ENCODE measurements at places on chromosomes 3 and 15.

GRCh38 chr15:50148362-50148963 lies 29.4 kb upstream of the ATP8B4 start:
- DNase-seq, result no peak

GRCh38 chr3:181797431-181797830 lies 85.7 kb downstream of the SOX2 start:
- no peak for DNase-seq

DNA sequence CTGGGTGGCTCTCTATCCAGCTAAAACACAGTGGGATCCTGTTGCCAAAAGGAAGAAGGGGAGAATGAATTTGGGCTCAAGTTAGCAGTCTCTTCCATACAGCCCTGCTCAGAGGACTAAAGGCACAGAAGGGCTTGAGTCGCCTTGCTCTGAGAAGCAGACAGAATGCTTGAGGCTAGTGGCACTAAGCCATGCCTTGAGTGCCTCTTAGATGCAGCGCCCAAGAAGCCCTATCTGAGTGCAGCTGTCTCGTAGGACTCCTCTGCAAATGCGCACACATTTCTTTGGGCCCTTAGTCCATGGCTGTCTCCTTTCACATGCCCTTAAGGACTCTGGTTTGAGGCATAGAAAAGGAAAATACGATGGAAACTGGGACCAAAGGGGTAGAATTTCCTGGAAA lies 211.3 kb upstream of the CHRM5 start:
- no peak for DNase-seq

- DNase-seq, result no peak
Observed at GRCh38 chr3:116350119-116350733, 95.1 kb downstream of the LSAMP start.

- DNase-seq, result no peak
Observed at GRCh38 chr3:51712963-51713362, 6.1 kb downstream of the GRM2 start.

DNA sequence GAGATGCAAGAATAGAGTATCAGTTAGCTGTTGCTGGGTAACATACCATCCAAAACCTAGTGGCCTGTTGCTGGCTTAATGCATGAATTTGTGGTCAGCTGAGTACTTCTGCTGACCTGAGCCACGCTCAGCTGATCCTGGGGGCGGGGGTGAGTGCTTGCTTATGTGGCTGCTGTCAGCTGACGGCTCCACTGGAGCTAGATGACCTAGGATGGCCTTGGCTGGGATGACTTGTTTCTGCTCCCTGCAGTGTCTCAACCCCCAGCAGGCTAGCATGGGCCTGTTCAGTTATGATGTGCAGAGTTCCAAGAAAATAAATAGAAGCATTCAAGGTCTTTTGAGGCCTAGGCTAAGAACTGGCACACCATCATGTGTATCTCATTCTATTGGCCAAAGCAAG lies 63.9 kb downstream of the FBLN2 start:
- no peak for DNase-seq

DNA sequence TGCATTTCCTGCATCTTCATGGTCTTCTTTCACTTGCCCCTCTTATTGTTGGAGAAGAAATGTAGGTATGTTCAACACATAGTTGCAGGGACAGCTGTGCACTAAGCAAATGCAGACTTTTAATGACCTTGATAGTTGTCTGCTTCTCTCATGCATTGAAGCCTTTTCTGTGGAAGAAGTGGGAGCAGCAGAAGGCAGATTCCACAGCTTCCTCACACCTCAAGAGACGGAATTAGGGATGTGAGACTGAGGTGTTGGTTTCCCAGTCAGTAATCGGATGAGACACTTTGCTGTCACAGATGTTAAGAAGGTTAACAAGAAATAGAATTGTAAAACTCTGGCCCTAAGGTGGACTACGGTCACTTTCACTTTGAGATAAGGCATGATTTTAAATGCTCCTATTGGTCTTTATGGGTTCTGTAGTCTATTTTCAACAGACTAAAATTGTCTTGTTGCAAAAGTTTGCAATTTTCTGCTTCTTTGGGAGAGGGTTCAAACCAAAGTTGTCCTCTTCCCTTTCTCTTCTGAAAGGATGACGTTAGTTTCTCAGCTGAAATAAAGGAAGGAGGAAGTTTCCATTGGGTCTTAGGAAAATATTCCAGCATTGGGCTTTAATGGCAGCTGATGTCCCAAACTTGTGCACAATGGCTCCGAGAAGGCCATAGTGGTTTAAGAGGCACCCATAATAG lies 117.4 kb downstream of the LPP start:
- no peak for DNase-seq

- no peak for DNase-seq
Observed at GRCh38 chr15:101004986-101005747, 86.0 kb downstream of the LRRK1 start.

DNA sequence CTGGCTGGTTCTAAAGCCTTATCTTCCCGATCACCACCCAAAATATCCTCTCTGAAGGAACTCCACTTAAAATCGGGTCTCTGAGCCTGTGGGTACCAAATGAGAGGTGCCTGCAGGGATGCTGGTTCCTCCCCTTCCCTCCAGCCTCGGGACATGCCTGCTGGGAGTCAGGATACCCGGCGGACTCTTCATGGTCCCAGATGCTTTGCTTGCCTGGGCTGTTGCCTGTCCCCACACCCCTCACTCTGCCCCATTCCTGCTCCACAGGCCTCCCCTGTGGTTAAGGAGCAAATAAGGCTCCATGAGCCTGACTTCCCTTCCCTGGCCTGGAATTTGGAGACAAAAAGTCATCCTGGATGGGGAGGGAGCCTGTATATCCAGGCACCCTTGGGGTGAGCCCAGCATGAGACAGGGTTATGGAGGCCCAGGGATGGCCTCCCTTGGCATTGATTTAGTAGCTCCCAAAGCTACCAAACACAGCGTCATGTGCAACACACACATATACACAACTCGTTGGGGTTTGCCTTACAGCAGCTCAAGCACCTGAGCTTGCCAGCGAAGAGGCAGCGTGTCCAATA lies 12.3 kb upstream of the CORO2B start:
- DNase-seq, result no peak

GRCh38 chr3:151456065-151456464 lies 4.8 kb downstream of the IGSF10 start:
- no peak for DNase-seq

GRCh38 chr3:40623567-40623966 lies 98.8 kb downstream of the ZNF621 start:
- no peak for DNase-seq

- DNase-seq, result no peak
Observed at GRCh38 chr15:69369631-69370030, 44.5 kb upstream of the KIF23 start.

DNA sequence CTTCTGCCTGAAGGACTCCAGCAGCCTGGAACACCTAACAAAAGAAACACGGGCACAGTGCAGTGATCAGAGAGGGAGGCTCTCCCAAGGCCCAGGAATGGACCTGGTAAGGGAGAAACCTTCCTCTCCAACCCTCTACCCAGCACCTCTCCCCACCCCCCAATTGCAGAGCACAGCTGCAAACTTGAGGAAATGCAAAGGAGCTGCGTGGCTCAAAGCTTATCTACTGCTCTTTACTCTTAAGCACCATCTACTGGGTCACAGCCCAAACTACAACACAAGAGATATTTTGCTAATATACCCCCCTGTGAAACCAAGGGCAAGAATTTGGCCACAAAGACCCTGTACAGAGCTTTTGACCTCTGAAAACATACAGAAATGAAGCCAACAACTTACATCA lies 328.3 kb downstream of the OXSM start:
- no peak for DNase-seq

DNA sequence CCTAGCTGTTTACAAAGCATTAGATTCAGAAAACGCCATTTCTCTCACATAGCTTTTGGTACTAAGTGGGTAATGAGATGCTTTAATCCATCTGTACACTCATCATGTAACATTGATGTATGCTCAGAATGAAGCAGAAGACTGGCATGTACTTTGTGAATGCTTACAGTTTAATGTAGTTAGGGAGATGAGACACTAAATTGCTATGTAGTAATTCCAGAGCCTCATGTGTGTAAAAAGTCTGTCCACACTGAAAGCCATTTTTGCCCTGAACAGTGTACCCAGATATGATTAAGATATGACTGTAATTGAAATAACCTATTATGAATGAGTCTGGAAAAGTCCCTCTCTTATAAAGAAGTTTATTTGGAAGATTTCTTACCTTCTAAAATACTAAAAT lies 66.5 kb downstream of the ARMC8 start:
- no peak for DNase-seq

GRCh38 chr3:127729556-127730056 lies 56.9 kb downstream of the ABTB1 start:
- no peak for DNase-seq

- DNase-seq, result no peak
Observed at GRCh38 chr3:37210230-37210629, 35.8 kb upstream of the LRRFIP2 start.

DNA sequence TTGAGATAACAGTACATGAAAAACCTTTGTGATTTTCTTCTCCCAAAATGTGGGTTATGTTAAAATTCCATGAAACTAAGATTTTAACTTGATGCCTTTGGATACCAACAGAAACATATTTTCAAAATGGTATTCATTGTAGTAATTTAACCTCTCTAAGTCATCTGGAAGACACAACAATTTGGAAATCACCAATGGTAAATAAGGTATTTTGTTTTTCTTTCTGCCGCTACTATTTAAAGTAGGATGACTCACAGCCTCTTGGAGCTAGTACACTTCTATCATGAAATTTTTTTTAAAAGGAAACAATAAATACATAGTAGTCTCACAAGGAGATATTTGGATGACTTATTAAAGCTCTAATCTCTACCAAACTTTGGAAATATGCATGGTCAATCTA lies 291.6 kb upstream of the VEPH1 start:
- no peak for DNase-seq

DNA sequence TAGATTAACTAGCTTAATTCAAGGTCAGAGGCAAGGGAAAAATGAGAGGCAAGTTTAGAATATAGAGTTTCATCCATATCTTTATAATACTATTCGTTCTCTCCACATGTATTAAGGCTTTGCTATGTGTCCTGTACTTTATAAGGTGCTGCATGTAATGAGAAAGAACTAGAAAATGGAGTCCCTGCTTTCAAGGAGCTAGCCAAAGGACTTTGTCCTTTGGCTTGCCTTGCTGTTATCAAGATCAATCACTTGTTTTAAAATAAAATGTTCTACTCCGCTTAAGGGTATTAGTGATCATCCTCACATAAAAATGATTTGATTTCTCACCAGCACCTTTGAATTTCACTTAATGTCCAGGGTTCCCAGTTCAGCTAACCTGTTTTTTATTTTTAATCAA lies 470.9 kb downstream of the WDR72 start:
- no peak for DNase-seq

GRCh38 chr3:27220166-27220565 lies 149.0 kb downstream of the NEK10 start:
- DNase-seq, result no peak

DNA sequence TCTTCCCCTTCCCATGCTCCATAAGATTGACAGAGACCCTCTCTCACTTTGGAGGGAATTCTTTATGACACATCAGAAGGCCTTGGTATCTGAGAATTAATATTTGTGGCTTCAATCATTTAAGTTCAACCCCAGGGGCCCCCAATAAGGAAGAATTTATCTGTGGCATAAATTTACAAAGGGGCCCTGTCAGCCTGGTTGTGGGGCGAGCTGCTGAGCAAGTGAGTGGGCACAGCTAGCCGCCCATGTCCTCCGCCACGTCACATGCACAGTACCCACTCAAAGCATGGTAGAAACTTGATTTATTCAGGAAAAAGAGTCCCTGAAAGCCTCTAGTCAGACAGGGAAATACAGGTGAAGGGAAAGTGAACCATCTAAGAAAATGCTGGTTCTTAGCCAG lies 13.3 kb downstream of the PLXNB1 start:
- DNase-seq, result no peak

DNA sequence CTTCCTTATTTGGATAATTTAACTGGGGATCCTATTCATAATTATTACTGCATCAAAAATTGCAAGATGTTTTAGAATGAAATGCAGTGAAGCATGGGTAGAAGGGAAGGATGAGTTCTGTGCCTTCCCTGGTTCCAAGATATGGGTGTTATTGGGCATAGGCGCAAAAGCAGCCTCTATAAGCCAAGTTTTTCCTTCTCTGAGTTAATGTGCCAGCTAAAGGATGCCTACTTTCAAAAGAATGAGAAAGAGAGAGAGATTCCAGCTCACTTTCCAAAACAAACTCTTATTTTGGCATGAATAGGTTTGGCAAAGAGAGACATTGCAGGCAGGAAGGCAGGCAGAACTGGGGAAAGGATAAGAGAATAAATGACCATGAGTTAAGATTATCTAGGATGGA lies 270.2 kb downstream of the TAFA4 start:
- no peak for DNase-seq

DNA sequence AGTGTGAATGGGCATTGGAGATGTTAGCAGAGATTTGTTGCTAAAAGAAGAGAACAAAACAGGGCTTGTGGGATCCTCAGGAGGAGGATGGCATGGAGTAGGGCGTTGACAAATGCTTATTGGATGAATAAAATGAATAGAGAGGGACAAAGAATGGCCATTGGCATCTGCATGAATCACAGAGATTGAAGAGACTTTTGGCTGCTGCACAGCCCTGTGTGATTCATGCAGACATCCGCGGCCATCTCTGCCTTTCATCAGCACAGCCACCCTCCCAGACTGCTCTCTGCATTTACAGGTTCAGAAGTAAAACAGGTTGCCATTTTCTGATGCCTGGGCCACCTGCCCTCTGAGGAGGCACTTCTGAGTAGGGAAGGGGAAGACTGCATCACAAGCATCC lies 397.9 kb downstream of the EPHB1 start:
- DNase-seq, result no peak

DNA sequence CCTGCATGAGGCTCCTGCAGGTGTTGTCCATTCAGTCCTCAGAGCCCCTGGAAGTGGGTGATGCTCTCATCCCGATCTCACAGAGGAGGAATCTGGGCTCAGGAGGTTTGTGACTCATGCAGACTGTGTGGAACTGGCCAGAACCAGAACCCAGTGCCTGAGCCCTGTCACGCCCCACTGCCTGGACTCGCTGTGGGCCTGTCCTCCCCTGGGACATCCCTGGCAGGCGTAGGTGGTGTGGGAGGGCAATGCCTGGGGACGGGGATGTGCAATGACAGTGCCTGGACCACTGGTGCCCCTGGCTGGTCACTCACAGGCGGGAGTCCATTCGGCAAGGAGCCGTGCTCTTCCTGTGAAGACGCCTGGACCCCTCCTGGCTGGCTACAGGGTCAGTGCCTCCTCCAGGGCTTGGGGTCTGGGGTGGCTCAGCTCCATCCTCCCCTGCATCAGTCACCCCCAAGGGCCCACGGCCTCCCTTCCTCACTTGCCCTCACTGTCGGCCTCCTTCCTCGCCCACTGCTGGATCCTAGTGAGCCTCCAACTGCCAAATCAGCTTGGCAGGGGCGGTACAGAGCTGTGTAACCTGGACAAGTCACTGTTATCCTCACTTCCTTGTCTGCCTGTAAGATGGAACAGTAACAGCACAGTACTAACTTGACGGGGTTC lies 14.9 kb downstream of the PSTPIP1 start:
- DNase-seq, result no peak

All from T-helper 9 cell (primary cell).